Stimulated activated CD8-positive, alpha-beta memory T cell treated with anti-CD3 and anti-CD28 coated beads, Interleukin-4, amount 100 ng/mL, for 4 hours (primary cell): ENCODE measurements at places on chromosomes 6 and 20.
A peak's percentile ranks its signal among the peaks of the same experiment; 100 is the strongest.

GRCh38 chr20:53187392-53188068 is 215.4 kb downstream of the TSHZ2 start:
- no peak for DNase-seq

GRCh38 chr6:23145781-23146180 is 576.4 kb downstream of the HDGFL1 start:
- no peak for DNase-seq

DNA sequence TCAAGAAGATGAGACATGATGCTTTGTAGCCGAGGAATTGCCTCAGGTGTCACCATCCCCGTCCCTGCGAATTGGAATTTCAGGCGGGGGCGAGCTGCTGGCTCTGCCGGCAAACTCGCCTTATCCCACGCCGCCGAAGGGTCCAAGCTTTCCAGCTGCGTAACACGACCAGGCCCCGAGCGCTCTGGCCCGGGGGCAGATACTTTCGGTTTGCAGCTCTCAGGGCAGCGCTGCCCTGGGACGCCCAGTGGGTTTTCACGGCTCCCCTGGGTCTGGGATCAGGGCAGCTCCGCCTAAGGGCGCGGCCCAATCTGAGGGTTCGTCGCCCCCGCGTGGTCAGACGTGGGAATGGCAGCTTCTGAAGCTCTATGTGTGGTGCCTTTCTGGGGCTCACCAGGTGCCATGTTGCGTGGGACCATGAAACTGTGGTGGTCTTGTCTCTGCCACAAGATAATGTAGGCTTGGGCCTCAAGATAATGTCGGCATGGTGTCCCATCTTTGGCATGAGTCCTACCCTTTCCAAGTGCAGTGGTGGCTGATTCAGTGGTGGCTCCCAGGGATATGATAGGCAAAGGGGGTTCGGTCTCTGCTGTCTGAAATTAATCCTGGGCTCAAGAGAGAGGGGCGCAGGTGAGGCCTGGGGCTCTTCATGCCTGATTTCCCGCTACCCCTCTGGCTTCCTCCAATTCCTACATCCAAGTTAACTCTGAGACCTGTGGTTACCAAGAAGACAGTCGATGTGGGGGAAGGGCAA is 21.0 kb downstream of the PIGT start:
- peak; percentile 86 for DNase-seq

DNA sequence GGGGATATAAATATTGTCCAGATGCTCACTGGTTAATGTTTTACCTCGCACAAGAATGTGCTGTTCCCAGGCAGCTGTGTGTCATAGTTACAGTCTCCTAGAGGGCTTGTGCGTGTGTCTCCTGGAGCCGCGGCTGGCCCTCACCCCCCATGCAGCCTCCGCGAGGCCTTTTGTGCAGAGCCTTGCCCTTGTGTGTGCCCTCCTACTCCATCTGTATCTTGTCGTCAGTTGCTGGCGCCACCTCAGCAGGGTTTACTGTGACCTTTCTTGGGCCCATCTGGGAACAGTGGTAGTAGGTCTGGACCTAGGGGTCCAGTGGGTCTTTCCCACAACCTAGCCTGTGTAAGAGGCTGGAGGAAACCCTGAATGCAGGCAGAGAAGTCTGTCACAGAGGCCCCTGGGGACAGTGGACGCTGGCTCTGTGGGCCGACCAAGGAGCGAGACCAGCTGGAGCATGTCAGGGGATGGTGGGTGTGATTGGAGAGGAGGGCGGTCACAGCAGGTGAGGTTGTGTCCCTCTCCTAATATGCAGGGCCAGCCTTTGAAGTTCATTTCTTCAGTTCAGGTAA is 35.2 kb downstream of the PPP1R14C start:
- no peak for DNase-seq

DNA sequence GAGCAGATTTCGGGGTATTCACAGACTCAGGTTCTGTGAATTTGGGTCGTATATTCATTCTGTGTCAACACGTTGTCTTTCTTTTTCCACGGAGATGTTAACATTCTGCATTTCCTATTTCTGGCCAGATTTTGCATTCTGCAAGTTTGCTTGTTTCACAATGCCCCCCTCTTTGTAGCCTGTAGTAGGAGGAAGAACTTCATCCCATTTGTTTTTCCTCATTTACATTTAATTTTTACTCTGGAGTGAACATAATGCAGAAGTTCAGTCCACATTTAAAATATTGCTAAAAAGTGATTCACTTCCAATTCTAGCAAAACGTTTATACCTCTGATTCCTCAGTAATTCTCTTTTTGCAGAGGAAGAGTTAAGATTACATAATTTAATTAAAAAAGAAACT is 12.9 kb downstream of the TAGAP start:
- DNase-seq, result no peak

DNA sequence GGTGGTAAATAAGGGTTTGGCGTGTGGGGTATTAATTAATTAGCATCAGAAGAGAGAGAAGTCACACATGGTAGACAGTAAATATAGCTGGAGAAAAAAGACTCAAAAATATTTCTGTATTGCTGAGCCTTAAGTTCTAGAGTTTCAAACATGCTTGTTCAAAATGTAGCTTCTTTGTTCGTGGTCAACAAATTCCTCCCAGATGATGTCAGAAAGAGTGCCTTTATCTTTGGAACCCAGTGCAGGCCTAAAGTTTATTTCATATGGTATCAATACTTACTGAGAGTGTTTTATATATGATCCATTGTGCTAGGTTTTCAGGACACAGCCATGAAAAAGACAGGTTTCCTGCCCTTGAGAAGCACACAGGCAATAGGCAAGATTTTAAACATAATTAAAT is 18.3 kb downstream of the MARCKS start:
- no peak for DNase-seq

GRCh38 chr6:137493218-137494038 is 766 bp downstream of the OLIG3 start:
- DNase-seq, result no peak

GRCh38 chr20:2010533-2010932 is 16.7 kb upstream of the PDYN start:
- no peak for DNase-seq
